GM19239 (cell line): ENCODE measurements at places on chromosomes 3 and 15.

GRCh38 chr15:93848490-93848889 is 382.9 kb upstream of the MCTP2 start:
- DNase-seq: no peak

DNA sequence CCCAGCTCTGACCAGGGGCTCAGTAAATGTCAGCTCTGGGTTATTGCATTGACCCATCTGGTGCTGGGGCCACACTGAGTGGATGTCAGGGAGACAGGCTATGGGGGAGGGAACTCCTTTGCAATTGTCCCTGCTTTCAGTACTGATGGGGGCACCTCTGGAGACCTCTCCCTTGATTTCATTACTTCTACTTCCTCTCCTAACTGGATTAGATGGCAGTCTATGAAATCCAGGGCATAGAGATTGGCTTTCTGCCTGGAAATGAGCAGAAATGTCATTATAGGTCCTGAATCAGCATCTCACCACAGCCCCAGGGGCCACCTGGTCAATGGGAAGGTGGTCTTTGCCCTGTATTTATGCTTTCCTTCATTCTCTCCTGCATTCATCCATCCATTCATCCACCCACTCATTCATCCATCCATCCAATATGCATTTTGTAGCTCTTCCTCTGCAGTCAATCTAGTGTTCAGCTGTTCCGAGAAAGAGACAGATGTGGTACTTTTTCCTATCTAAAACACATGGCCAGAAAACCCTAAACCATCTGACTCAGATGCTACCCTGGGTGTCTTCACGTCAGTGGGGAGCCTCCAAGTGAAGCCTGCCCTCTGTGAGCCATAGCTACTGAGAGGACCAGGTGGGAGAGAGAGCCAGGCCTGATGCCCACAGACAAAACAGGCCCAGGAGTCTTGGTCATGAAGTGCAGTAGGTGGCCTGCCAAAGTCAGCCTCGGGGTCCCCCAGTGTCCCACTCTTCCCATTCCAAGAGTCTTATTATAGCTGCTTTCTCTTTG is 57.1 kb downstream of the CCDC33 start:
- DNase-seq: no peak

- no peak for DNase-seq
Observed at GRCh38 chr3:35970793-35971192, 331.5 kb downstream of the ARPP21 start.

DNA sequence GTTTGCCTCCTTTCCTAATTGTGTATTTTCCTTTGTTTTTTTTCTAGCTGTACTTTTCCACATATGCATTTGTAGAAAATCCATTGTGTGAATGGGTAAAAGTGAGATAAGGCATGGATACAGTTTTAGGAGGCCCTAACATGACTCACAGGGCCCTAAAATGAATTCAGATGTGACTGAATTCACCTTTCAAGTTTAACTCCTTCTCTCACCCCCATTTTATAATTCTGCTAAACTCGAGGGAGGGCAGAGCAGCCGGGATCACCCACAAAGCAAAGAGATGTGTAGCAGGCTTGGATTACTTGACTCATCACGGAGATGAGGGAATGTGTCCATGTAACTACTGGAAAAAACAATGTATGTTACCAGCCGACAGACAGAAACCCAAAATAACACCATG is 59.9 kb downstream of the FOXP1 start:
- no peak for DNase-seq

DNA sequence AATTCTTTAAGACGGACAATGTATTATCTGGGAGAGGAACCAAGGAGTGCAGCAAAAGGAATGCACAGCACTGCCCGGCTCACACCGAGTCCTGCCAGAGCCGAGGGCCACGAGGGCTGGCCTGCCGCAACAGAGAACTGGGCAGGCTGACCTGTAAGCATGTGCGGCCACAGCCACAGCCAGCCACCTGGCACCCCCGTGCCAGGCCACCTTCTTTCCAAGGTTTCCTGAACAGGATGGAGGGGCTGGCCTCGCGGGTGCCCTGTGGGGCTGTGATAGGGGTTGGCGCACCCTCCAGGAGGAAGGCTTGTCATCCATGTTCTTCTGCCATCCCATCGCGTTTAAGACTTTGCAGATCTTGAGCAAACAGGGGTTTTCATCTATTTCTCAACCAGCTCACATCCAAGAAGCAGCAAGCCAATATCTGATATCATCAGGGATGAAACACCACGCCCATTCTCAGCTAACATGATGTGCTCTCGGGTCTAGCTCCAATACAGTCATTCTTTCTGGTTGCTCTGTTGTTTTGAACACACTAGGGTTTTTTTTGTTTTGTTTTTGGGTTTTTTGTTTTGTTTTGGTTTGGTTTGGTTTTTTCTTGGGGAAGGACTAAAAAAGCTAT is 10.2 kb downstream of the CA12 start:
- no peak for DNase-seq

DNA sequence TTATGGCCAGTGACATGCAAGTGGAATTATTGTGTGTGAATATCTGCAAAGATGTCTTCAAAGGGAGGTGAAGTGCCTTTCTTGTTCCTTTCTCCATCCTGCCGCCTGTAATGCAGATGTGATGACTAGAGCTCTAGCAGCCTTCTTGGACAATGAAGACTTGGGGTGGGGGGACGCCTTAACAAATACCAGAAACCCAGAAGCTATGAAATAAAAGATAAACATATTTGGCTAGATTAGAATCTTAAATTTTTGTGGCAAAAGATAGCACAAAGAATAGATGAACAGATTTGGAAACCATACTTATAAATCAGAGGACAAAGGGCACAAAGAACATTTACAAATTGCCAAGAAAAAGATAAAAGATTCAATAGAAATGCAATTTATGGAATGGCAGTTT is 56.1 kb downstream of the AMOTL2 start:
- no peak for DNase-seq

GRCh38 chr3:45997942-45998341 is 2.3 kb upstream of the FYCO1 start:
- no peak for DNase-seq

DNA sequence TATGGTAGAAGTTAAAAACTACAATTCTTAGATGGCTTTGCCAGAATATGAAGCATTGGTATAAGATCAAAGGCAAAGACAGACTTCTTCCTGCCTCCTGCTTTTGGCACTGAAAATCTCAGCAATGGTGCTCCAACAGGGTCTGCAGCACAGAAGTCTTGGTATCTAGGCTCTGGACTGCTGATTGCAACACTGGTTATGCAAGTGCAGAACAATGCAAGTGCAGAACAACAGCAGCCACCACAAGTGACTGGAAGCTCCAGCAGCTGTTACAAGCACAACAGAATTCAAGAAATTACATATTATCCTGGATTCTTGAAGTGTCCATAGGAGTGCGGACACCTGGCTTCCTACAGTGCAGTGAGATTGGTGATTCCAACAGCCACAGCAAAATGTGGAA is 33.7 kb downstream of the ZBTB20 start:
- no peak for DNase-seq

DNA sequence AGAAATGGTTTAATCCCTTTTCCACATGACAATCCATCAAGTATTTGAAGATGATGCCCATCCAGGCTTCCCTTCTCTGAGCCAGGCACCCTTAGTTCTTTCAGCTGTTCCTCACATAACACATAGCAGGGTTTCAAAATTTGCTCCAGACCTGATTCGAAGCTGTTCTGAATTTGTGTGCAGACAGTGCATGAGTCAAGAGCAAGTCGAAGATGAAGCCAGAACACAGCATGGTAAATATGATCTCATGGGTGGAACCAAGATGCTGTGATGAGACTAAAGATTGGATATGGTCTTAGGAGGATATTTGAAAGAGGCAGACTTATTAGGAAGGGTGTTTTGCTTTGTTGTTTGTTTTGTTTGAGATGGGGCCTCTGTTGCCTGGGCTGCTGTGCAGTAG is 32.6 kb upstream of the PDE8A start:
- DNase-seq: no peak

DNA sequence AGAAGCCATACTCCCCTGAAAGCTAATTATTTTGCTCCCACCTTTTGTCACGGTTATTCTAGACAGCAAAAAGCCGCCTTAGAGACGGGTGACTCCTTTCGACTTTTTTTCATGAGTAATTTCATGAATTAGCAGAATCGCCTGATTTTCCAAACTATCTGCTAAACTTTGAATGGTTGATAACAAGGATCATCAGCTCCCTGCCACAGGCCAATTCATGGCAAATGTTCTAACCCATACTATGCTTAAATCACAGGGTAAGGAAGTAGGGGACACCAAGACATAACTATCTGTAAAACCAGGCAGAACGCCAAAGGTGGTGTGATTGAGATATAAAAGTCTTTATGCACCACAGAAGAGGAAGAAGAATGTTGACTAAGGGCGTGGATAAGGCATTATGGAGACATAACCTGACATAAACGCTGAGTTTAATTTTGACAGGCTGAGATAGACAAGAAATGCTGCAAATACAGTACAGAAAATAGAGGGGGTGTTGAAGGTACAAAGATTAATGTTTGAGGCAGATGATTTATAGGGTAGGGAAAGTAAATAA is 891 bp upstream of the DMXL2 start:
- no peak for DNase-seq

- DNase-seq: no peak
Observed at GRCh38 chr3:4831580-4831950, 147.7 kb upstream of the BHLHE40 start.

- DNase-seq: no peak
Observed at GRCh38 chr15:85005746-85006145, 24.1 kb downstream of the PDE8A start.

GRCh38 chr3:97816811-97817210 is 5.0 kb upstream of the CRYBG3 start:
- DNase-seq: no peak

DNA sequence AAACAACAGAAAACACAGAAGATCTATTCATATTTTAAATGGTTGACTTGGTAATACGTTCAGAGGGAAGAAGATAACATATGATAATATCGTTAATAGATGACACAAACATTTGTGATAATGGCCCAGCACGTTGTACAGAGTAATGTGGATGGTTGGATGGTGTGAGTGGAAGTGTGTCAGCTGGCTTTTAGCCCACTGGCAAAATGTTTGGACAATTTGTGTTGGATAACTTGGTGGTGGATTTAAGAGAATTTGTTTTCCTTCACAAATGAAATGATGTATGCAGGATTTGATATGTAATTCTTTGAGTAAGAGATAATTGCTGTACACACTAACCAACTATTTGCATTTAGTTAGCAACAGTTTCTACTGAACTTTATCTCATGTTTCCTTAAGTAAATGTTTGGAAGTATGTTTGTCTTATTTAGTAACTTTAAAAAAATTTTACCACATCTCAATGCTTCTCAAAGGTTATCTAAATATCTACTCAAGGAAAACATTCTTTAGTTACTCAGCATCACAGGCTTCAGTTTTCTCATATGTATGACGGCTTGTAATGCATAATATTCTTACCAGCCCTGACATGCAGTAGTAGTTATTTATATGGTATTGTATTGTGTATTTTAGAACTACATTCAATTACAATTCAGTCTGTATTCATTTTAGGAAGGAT is 328.5 kb upstream of the GOLIM4 start:
- no peak for DNase-seq

DNA sequence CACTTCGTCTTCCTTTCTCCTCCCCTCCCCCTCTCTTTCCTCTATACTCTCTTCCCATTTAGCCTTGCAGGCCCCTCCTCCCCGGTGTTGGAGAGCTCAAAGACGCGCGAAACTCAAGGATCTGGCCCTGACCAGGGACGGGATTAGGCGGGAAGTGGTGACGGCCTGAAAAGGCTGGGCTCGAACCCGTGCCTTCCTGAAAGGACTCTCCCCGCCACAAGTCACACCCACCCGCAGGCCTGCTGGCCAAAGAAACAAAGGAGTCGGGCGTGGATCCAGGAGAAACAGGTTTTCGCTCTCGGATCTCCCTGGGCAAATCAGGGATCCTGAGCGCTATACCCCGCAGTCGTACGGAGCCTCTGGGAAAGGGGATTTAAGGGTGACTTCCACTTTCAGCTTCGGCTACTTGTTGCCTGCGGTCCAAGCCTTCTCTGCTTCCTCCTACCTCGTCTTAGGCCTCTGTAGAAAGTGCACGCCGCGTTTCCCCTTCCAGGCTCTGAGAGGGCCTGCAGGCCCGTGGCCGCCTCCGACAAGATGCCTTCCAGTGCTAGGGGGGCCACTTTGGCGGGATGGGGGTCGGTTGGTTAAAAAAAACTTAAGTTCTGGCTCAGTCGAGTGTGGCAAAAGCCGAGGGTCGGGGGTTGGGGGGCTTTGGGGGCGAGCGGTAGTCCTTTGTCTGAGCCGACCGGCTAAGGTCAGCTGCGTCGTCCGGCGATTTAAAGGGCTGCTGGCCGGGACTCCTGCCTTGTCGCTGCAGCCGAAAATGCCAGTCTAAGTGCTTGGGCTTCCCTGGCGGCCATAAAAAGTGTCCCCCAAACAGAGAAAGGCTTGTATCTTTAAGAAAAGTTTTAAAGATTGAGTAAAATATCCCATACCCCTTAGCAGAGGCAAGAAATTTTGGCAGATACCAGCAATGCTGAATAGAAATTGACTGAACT is 8.2 kb downstream of the ZIC4 start:
- DNase-seq: no peak

DNA sequence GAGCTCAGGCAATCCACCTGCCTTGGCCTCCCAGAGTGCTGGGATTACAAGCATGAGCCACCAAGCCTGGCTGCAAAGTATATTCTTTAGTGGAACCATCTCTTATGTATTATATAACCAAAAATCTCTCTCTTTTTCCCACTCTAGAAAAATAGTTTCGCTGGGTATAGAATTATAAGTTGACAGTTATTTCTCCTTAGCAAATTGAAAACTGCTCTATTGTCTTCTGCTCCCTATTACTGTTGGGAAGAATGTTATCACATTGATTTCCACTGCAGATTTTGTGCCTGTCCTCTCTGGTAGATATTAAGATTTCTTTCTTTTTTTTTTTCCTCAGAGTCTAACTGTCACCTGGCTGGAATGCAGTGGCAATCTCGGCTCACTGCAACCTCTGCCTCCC is 10.2 kb upstream of the DHX30 start:
- DNase-seq: no peak

- DNase-seq: no peak
Observed at GRCh38 chr3:139538733-139539132, 809 bp downstream of the RBP1 start.

DNA sequence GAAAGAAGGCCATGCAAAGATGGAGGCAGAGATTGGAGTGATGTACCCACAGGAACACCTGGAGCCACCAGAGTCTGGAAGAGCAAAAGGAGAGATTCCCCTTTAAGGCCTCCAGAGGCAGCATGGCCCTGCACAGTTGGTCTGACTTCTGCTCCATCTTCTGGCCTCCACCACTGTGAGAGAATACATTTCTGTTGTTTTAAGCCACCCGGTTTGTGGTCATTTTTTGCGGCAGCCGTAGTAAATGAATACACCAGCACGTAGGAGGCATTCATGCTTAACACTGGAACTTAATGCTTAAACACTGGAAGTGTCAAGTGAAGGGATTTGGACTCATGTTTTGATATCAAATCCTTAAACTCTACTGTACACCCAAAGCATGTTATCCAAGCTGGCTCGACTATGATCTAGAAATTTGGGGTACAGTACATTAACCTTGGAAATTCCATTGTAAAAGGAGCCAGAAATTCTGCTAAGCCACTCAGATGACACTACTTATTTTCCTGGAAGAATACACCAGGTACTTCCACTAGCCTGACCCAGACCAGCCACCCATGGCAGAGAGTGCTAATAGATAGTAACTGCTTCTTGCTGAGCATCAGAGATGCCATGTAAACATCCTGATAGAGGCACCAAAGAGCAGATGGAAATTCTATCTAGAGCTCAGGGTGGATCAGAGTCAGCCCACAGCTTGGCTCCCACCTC is 190.9 kb downstream of the ADAMTS9 start:
- DNase-seq: no peak

GRCh38 chr3:116841003-116841735 is 131.6 kb downstream of the TUSC7 start:
- no peak for DNase-seq
